IPS-NIHi11 (cell line): ENCODE measurements at places on chromosomes 1 and 21.
A peak's percentile ranks its signal among the peaks of the same experiment; 100 is the strongest.

- DNase-seq, result no peak
Observed at GRCh38 chr1:24846671-24847070, 83.4 kb downstream of the RUNX3 start.

DNA sequence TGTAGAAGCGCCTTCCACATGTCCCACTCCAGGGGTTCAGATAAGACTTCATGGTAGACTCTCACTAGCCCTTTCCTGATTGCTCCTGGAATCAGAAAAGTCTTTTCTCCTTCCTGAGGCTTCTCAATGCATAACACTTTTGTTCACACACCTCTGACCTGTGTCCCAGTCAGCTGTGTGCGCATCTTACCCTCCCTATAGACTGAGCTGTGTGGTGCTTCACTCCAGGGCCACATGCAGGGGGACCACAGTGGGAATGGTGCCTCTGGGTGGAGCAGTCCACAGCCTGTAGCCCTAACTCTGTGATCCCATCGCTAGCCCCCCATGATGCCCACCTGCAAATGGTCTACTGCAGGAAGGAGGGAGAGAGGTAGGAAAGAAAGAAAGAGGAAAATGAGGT lies 84.0 kb upstream of the TLR5 start:
- no peak for DNase-seq

DNA sequence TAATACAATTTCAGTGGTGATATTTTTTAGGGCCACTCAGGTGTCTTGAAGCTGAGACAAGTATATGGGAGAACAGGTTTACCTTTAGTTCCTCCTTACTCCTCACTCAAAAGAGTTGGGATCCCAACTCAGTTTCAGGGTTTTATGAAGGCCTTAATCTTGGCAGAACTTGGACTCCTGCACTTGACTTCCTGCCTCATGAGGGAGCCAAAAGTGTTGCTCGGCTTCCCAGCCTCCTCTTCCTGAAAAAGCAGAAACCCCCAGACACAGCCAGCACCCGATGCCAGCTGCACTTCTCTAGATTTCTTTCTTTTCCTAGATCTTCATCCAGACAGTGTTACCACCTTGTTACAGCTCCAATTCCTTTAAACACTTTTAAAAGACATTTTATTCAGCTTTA lies 70.8 kb upstream of the TMPRSS2 start:
- DNase-seq, result no peak

DNA sequence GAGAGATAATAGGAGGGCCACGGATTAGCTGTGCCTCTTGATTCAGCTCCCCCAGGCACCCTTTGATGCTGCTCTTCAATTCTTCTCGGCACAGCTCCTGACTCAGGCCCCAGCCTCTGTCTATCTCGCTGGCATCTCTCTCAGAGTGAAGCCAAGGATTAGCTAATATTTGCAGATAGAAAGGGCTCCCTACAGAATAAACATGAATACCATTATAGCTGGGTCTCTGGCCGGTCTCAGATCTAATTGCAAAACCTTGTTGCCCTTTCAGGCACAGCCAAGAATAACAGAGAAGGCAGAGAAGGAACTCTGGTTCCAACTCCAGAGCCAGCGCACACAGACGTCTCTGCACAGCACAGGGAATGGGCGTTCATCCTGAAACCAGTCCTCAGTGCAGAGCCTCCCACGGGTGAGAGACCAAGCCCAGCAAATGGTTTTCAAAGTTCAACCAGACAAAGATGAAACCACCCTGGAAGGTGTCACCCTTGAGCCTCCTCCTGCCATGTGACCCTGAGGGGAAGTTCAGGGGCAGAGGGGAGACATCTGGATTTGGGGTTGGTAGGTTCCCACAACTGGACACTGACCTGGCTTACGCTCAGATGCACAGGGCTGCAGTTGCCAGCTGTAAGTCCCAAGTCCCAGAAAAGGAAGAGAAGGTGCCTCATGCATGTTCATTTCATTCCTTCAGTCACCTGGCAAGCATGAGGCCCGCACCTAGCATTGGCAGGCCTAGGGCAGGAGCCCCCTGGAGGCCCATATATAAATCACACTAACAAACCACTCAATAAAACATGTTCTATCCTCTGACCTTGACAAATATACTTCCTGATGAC lies 394.0 kb downstream of the NPHP4 start:
- peak; percentile 47 for DNase-seq

DNA sequence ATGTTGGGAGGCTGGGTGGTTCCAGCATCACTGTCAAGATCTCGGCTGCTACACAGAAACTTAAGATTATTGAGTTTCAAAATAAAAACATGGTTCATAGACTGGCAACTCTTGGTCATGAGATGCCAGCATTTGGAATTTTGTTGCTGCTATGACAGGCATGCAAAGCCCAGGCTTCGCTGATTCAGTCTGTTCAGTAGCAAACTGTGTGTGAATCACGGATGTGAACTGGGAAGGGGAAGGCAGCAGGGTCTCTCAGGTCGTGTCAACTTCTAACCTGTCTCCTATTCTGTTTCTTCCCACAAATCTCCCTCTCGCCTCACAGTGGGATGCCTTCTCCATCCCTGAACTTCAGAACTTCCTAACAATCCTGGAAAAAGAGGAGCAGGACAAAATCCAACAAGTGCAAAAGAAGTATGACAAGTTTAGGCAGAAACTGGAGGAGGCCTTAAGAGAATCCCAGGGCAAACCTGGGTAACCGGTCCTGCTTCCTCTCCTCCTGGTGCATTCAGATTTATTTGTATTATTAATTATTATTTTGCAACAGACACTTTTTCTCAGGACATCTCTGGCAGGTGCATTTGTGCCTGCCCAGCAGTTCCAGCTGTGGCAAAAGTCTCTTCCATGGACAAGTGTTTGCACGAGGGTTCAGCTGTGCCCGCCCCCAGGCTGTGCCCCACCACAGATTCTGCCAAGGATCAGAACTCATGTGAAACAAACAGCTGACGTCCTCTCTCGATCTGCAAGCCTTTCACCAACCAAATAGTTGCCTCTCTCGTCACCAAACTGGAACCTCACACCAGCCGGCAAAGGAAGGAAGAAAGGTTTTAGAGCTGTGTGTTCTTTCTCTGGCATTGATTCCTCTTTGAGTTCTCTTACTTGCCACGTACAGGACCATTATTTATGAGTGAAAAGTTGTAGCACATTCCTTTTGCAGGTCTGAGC lies 25.5 kb downstream of the EIF2D start:
- DNase-seq, result no peak

GRCh38 chr1:43493661-43494450 lies 36.8 kb upstream of the PTPRF start:
- DNase-seq, result peak; percentile 76

DNA sequence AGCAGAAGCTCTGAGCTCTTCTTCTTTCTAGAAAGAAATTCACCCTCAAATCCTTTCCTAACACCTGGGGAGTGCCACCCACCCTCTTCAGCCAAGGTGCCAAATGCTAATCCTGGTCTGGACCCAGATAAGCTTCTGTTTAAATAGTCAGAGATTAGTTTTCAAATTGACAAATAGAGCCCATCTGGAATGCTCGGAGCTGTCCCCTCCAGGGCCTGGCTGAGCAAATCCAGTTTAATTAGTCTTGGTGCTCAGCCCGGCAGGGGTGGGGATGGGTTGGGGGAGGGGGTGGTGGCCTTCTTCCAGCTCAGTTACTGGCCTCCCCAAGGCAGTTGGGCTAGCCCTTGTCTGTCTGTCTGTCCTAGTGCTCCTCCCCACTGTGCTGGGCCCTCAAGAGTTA lies 269.5 kb downstream of the GRIK3 start:
- no peak for DNase-seq
